Stimulated activated CD4-positive, alpha-beta T cell treated with anti-CD3 and anti-CD28 coated beads, Interleukin-12 subunit alpha, Interleukin-12 subunit beta, amount 100 ng/mL, for 4 hours (primary cell): ENCODE measurements at places on chromosomes 2 and 18.

GRCh38 chr18:79508565-79509535, 113.1 kb downstream of the NFATC1 start:
- no peak for DNase-seq

DNA sequence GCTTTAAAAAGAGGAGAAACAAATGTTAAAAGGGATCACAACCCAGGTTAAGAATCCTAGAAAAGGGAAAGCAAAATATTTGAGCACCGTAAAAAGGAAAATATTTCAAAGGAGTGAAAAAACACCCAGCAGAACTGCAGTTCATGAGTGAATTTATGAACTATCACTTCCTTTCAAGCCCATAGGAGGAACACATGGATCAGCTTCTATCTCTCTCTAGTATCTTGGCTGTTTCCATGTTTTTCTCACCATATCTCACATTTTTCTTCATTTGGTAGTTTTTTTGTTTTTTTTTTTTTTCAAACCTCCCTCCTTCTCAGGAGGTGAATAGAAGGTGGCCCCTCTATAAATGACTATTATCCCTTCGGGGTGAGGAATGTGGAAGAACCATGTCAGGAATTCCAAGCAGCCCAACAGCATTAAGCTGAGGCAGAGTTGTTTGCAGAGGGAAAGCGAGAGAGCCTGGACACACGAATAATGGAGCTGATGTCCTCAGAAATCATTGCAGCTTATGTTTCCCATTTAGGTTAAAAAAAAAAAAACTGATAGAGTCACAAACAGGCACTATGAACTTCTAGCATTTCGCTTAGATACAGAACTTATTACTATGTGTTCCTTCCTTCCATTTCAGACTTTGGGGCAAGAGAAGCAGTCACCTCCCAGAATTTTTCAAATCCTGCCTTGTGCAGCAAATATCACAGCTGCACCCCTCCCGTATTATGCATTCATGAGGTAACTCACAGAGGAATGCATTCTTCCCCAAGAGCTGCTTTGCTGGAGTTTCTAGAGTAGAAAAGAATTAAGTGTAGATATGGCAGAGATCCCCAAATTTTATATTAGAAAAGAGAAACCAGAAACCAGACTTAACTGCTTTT, 315.6 kb downstream of the IRS1 start:
- DNase-seq, result no peak

DNA sequence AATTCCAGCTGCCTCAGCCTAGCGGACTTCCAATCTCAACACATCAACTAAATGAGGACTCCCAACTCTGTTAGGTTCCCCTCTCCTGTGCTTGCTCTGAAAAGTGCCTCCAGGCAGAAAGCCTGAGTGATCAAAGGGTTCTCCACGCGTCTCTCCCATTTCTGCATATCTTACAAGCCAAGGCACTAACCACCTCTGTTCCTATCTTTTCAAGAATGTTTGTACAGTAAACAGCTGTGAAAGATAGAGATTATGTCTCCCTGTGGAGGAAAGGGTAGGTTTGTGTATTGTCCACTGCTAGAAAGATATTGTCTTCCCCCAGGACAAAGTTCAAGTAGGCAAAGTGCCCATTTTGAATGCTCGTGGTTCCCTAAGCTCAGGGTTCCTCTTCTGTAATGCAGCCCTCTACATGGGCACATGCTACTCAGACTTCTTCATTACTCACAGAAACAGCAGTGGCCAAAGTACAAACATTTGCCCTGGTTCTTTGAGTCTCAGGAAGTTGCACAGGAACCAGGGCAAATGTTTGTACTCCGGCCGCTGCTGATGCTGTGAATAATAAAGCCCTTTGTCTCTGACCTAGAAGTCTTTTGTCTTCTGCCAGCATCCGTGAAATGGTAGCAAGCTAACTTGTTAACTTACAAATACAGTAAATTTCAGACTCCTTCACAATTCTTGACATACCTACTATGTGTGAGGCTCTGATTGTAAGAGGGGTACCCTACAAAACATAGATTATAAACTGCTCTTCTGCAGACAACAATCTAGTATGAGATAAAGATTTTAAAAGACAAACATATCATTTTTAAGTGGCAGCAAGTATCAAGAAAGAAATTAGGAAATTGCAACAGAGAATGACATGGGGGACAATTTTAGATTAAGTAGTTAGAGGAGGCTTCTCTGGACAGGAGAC, 44.5 kb downstream of the PKDCC start:
- no peak for DNase-seq

- DNase-seq, result no peak
These were observed 321.7 kb upstream of the THSD7B start for GRCh38 chr2:136443661-136444060.

DNA sequence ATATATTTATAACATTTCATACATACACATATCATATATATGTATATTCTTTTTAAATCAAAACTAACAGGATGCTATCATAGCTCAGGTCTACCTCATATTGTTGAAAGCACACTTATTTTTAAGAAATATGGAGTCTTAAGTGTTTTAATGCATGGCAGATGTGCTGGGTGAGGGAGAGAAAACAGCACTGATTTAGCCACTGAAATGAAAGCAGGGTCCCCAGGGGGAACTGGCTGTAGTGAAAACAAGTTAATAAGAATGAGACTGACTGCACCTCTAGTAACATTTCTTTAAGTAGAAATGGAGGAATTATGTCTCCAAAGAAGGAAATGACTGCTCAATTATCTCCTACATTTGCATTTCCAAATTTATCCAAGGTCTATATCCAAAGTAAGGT, 857.8 kb downstream of the DCDC2C start:
- DNase-seq, result no peak

DNA sequence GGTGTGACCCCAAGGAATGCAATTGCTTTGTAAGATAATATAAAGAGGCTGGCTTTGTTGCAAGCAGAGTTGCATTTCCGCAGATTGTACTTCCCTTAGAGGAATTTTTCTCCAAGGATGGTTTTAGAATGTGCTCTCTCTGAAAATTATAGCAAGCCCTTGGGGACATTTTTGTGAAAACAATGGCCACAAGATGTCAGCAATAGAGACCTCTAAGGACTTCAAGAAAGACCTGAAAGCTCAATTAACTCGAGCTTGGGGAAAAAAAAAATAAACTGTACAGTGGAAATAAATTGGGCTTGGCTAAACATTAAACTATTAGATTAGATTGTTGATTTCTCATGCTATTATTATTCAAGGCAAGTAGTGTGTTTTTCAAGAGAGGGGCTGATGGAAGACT, 81.3 kb upstream of the KYNU start:
- DNase-seq, result no peak

GRCh38 chr2:75277111-75277510, 77.8 kb upstream of the TACR1 start:
- no peak for DNase-seq

DNA sequence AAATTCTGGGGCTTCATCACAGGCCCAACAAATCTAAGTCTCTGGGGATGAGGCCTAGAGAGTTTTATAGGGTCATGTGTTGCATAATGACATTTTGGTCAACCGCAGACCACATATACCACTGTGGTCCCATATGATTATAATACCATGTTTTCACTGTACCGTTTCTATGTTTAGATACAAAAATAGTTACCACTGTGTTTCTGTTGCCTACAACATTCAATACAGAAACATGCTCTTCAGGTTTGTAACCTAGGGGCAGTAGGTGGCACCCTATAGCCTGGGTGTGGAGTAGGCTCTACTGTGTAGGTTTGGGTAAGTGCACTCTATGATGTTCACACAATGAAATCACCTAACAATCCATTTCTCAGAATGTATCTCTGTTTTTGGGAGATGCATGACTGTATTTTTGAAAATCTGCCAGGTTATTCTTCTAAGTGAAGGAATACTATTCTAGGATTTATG, 485.2 kb downstream of the PTPRM start:
- DNase-seq, result no peak

- DNase-seq, result no peak
These were observed 17.3 kb downstream of the GRHL1 start for GRCh38 chr2:9968553-9969497.

GRCh38 chr2:67922080-67922785, 140.6 kb downstream of the C1D start:
- no peak for DNase-seq

- no peak for DNase-seq
These were observed 460.8 kb upstream of the REG3G start for GRCh38 chr2:78564666-78565065.

GRCh38 chr2:170284205-170284604, 106.3 kb downstream of the MYO3B start:
- DNase-seq, result no peak

- DNase-seq, result no peak
These were observed 105.6 kb upstream of the STK17B start for GRCh38 chr2:196277002-196277401.

- DNase-seq, result no peak
These were observed 255.1 kb downstream of the RND3 start for GRCh38 chr2:150232321-150232720.

DNA sequence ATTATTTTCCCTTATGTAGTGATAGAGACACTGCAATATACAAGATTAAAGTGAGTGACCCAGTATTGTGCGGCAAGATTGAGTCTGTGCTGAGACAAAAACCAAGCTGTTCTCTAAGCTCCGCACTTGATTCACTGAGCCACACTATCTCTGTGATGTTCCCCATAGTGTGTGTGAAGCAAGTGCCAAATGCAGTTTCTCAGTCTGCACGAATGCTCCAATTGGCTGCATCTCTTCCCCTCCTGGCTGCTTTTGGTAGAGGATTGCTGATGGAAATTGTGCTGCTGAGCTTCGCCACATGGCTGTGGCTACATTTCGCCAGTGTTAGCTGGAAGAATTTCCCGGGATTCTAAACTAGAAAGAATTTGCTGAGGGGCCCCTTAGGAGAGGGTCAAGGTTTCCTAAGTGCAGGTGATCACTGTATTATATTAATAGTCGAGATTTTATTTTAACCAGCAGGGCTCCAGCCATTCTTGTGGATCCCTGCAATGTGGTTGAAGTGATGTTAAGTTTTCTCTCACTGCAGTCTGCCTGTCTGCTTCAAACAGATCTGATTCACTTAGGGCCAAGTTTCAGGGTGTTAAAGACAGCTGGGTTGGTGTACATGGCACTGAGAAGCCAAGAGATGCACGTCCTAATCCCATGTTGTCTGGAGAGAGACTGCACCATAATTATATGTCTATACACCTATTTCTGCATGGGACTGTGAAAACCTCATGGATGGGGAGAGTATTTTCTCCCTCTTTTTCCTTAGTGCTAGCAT, 317.2 kb downstream of the DCC start:
- DNase-seq, result no peak

DNA sequence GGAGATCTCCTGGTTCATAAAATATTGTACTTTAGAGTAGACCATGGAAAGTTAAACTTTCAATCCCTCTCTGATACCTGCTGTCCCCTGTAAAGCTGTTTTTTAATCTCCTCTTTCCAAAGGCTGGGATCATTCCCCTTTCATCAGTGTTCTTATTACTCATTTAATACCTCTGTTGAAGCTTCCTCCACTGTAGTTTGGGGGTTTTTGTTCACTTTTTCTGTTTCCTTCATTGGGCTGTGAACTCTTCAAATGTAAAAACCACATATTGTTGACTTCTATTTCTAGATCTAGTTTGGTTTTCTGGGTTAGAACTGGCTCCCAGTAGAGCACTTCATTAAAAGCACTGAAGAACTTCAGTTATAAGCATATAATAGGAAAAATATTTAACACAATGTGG, 598.1 kb downstream of the RNF144A start:
- no peak for DNase-seq

- no peak for DNase-seq
These were observed 136.4 kb downstream of the HDAC4 start for GRCh38 chr2:239264492-239264837.

GRCh38 chr2:69639266-69639665, 4.3 kb downstream of the AAK1 start:
- DNase-seq, result no peak

DNA sequence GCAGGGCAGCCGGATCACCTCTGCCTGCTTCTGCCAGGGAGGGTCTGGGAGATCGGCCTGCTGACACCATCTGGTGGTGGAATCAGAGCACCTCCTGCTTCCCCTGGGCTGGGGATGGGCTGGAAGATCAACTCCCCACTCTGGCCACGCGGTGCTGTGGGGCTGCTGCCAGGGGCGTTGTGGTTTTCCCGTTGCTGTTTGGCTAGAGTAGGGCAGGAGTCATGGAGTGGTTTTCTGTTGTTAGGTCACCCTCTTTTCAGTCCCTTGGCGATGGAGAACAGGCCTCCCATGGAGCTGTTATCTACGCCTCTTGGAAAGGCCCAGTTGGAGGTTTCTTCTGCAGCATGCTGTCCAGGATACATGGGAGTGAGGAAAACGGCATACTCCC, 15.2 kb downstream of the BCL2L11 start:
- no peak for DNase-seq
